ENCODE measurements at places on chromosomes 6 and 20.

DNA sequence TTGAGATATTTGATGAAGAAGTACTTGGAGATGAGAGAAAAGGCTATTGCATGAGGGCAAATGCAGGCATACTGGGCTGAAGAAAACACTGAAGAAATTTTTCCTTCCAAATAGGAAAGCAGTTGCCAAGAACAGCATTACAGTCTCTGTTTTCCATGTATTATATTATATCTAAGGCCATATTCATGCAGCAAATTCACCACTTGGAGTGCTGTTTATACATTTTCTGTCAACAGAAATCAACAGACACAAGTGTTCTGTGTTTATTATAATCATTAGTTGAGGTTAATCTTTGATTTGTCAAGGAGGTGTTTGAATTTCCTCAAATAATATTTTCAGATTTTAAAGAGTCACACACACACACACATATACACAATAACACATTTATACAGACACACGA is 268.8 kb upstream of the PLCB4 start:
- no peak for DNase-seq

DNA sequence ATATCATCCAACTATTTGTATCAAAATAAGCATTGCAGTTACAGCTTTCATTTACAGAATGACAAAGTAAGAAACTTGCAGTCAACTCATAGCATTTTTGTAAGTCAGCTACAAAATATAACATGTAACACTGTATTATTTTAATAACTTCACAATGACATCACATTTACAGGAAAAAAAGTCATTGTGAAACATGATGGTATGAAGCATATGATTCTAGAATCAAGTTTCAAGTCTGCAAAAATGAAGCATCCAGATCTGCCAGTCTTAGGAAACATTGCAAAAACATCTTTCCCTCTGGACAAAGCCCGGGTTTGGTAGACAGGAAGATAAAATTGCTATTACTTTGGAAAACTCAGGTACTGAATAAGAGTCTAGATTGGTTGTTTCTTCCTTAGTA is 263.9 kb upstream of the NT5E start:
- DNase-seq = no peak

- DNase-seq = no peak
Observed at GRCh38 chr6:111411046-111411445, 72.0 kb downstream of the REV3L start.

DNA sequence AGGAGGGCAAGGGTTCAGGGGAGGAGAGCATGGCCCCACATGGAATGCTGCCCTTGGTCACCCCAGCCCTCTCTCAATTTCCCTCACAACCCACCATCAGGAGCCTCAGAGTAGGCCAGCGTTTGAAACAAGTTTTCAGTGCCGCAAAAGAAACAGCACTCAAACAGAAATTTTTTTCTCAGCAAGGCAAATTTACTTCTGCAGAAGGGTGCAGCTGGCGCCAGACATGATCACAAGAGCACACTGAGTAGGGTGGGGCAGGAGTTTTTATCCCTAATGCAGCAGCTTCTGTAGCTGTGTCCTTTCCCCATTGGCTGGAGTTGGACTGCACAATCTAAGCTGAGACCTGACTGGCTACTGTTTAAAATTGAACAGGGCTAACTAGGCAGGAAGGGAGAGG is 287.8 kb upstream of the CDYL start:
- DNase-seq = no peak

GRCh38 chr6:85552652-85553051 is 41.0 kb downstream of the SNX14 start:
- no peak for DNase-seq

DNA sequence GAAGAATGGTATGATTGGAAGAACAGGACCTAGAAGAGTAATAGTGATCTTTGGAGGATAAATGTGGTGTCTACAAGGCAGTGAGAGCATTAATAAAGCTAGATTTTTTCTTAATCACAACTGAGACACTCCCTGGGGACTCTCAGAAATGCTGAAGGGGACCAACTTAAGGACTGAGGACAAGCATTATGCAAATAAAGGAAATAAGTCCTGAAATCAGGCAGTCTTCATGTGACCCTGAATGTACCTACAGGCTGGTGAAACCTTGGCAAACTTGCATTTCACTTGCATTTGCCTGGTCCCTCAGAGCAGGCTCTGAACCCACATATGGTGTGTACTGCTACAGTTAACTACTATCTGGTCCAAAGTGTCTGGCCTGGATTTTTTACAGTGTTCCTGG is 19.3 kb upstream of the TTK start:
- no peak for DNase-seq

- no peak for DNase-seq
Observed at GRCh38 chr20:32191873-32192272, 15.7 kb downstream of the PLAGL2 start.
